ENCODE measurements at places on chromosomes 1 and 21.

DNA sequence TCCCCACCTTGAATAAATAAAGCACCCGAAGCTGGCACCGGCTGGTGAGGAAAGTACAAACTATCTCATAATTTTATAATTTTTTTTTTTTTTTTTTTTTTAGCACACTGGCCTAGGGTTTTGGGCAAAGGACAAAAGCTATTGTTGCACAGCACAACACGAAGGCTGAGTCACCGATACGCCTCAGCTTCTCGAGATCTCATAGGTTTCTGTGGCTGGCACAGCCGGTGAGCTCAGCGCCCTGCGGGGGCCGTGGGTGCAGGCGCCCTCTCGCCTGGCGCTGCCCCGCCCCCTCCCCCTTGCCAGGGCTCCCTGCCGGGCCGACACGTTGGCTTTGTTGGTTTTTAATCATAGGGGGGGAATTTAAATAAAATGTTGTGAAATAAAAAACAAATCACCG lies 17.2 kb downstream of the CASZ1 start:
- DNase-seq: peak; percentile 59

DNA sequence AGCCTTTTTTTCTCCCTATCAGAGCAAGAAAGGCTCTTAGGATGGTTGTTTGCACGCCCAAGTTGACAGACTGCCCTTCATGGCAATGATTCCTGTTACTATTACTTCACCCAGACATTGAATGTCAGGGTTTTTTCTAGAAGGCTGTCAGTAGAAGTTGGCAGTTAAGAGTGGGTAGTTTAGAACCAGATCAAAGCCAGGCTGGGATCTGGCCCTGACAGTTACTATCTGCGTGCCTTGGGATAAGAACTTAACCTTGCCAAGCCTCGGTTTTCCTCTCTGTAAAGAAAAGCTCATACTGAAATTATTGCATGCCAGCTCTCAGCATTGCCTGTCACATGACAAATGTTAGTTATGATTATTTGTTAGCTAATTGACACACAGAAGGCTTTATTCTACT lies 58.7 kb upstream of the PPP2R5A start:
- DNase-seq: no peak

GRCh38 chr1:41695118-41695745 lies 210.7 kb upstream of the EDN2 start:
- no peak for DNase-seq

DNA sequence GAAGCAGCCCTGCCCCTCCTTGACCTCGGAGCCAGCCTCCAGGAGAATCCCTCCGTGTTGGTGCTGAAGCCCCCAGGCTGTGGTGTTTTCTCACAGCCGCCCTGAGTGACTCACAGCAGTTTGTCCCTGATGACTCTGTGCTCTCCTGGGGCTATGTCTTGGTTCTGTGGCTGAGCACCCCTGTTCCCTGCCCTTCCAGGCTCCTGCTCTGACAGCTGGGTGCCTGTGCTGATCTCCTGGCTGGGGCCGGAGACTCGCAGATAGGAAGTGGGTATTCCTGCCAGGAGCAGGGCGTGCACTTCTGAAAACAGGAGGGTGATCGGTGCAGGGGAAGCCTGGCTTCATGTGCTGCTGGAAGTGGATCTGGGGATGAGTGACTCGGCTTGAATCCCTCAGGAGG lies 34.5 kb downstream of the POFUT2 start:
- DNase-seq: no peak

- DNase-seq: no peak
Measured at GRCh38 chr1:100035214-100035613, 65.4 kb downstream of the SLC35A3 start.

DNA sequence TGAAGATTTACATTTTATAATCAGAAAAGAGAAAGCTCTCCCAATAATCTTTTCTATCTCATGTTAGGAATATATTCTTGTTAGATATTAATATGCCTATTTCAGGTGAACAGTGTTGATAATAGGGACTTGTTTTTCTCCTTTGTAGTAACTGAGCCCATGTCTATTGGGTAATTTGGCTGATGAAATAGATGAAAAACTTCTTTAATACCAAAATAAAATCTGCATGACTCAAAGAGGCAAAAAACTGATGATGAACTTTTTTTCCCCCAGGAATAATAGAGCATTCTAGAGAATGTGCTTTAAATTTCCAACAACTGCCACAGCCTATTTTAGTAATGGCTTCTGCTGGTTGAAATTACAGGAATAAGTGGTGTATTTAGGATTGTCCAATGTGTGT lies 178.9 kb upstream of the GREM2 start:
- DNase-seq: no peak

- no peak for DNase-seq
Measured at GRCh38 chr21:25560891-25561290, 46.4 kb downstream of the MRPL39 start.

DNA sequence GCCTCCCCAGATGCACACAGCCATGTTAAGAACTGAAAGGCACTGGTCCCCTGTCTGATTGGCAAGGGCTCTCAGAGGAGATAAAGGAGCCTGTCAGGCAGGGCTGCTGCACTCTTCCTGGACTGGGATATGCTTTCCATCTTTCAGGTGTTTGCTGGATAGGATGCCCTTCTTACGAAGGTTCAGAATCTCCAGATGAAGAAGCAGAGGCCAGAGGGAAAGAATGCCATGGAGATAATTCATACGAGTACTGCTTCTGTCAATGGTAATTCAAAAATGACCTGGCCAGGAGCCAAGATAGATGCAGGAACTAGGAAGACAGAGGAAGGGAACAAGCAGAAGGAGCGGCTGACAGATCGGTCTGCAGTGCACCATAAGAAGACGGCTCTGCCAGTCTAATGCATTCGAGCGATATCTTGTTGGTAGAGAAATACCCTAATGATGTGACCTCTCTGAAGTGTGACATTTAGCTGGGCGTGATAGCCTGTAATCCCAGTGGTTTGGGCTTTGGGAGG lies 16.6 kb upstream of the ATP2B4 start:
- DNase-seq: no peak

- no peak for DNase-seq
Measured at GRCh38 chr1:39573736-39574624, 2.6 kb downstream of the PABPC4 start.

GRCh38 chr1:162690672-162691434 lies 58.6 kb downstream of the DDR2 start:
- DNase-seq: no peak

DNA sequence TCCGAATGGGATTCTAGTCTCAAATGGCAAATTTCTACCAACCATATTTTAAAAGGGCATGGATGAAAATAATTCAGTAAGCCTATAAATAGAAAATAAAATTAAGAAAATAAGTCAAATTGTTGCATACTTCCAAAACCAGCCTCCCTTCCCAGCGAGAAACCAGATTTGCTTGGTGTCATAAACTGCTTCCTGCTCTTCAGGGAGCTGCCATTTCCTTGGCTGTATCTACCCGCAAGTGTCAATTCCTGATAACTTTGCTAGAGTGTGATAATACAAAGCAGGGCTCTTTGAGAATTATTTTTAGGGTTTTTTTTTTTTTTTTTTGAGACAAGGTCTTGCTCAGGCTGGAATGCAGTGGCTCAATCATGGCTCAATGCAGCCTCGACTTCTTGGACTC lies 62.3 kb downstream of the S1PR1 start:
- no peak for DNase-seq

- no peak for DNase-seq
Measured at GRCh38 chr1:66525086-66525485, 8.9 kb upstream of the SGIP1 start.

DNA sequence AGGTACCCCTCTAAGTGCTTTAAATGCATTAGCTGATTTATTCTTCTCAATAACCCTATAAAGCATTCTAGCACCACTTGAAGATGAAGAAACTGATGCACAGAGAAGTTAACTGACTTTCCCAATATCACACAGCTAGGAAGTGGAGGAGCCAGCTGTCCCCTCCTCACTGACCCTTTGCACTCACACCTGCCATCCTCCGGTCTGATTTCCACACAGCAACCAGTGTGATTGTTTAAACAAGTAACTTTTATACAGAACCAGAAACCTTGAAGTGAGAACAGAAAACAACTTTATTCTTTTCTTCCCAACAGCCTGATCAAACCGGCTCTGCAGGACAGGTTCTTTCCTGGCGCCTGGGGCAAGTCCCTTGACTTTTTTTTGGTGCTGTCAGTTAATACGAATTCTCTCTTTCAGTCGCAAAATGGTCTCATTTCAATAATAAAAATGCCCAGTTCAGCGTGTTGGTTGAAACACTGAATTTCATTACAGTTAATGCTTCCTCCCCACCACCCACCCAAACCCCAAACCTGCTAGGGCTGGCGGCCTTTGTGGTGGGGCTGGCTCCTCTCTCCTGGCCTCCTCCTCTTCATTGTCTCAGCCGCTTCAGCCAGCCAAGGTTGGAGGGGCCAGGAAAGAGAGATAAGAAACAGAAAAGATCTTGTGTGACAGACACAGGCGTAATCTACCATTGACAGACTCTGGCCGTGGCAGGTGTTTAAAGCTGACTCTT lies 26.4 kb upstream of the EEIG2 start:
- DNase-seq: no peak

- peak; percentile 75 for DNase-seq
Measured at GRCh38 chr1:32538887-32539583, at the start of gene ZBTB8A. ZBTB8A (plus strand) TSS chr1:32539427; CDS start chr1:32592932, 53,505 bp downstream.

- DNase-seq: no peak
Measured at GRCh38 chr1:39735731-39736130, 3.0 kb upstream of the PPIE start.

DNA sequence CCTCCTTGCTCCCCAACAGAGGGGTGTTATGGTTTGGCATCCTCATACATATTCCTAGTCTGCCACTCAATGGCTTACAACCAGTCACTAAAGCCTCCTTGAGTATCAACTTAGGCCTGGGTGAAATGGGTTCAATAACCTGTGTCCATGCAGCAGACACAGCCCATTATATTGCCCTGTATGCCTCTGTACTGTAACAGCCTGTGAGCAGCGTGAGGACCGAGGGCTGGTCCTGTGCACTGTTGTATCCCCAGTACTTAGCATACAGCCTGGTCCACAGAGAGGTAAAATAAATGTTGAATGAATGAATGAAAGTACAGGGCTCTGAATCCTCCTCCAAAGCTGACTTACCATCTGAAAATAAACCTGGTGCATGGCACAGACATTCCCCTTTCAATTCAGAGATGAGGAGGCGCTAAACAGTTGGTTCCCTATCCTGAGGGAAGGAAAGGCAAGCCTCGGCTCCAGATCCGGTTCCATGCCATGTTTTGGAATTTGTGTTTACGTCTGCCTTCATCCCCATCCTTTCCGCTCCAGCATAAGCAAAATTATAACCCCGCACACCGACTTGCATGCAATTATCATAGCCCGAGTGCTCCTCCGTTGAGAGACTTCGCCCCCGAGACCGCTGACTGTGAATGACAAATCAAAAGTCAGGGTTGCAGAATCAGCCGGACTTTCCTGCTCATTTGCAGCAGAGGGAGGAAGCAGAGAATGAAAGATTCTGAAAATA lies 45.0 kb upstream of the DNAJC6 start:
- DNase-seq: no peak

- no peak for DNase-seq
Measured at GRCh38 chr1:42170779-42171621, 6.5 kb upstream of the GUCA2A start.

GRCh38 chr21:39461419-39461818 lies 9.6 kb downstream of the SH3BGR start:
- DNase-seq: no peak

DNA sequence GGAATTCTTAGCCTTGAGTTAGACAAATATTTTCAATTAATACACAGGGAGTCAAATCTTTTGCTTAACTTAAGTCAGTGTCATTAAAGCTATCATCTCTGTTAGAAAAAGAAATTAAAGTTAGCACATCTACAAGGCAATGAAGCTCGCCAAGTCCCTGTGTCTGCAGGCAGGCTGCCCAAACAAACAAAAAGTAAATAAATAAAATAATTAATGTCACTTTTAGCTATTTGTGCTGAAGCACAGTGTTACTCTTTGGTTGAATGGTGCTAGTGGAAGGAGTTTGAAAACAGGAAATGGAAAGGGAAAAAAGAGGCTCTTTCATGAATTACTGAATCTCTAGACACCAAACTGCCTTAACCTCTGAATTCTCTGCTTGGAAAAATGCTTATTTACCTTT lies 37.1 kb upstream of the COL11A1 start:
- no peak for DNase-seq

GRCh38 chr1:222331340-222331739 lies 216.6 kb downstream of the HHIPL2 start:
- no peak for DNase-seq

GRCh38 chr1:115211071-115211745 lies 121.9 kb upstream of the TSPAN2 start:
- no peak for DNase-seq

DNA sequence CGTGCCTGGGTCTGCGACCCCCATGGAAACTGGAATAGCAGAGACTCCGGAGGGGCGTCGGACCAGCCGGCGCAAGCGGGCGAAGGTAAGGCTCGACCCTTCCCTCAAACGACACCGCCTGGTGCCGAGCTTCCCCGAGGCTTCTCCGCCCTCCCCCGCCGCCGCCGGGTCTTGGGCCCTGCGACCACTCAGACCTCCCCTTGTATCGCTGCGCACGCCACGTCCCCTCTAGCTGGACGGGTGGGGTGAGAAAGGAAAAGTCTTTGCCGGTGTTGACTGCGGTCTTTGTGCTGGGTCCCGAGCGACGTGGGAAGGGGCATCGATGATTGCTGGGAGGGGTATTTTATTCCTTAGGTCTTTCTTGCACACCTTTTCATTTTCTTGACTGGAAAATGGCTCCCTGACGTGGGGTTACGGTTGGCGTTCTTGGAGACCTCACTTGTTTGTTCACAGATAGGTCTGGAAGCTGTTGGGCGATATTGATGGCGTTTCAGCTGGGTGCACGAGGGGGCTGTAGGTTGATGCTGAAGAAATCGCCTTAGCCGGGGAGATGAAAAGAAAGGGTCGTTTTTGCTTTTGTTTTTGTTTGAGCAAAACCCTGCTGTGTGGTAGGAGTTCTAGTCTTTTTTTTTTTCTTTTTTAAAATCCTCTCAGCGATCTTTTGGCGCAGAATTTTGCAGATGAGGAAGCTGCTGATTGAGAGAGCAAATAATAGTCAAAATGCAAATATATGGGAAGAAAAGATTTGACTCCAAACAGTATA lies 776 bp downstream of the KDM1A start:
- DNase-seq: no peak

- no peak for DNase-seq
Measured at GRCh38 chr1:179815641-179816040, 62.0 kb downstream of the TOR1AIP2 start.

DNA sequence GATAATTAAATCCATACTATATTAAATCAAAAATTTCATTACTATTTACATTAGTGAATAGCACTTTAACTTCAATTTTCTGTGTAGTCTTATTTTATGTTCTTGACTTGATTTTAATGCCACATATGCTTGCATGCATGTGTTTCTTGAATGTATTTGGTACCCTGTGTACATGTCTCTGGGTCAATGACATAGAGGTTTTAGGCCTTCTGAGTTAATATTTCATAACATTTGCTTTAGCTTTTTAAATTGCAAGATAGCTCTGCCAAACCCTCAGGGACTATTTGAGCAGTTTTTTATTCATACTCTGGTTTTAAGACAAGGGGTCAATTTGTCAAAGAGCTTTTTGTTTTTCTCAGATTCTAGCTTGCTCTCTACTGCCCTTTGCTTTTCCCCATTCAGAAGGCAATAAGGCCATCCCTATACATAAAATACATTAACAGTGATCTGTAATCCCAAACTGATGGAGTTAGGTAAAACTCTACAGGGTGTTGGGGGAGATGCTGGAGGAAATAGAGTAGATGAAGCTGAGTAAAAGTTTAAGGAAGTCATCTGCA lies 5.0 kb downstream of the MLLT11 start:
- DNase-seq: no peak
